CD4-positive, alpha-beta T cell treated with Interleukin-12 subunit alpha and Interleukin-12 subunit beta, for 1 hour (primary cell): ENCODE measurements at places on chromosomes 5 and 9.

- DNase-seq, result no peak
These were observed 254.5 kb downstream of the ELAVL2 start for GRCh38 chr9:23571414-23572104.

- DNase-seq, result no peak
These were observed 154.8 kb upstream of the KLF9 start for GRCh38 chr9:70569070-70569772.

GRCh38 chr5:76690704-76691466 is 25.0 kb upstream of the F2R start:
- DNase-seq, result no peak

DNA sequence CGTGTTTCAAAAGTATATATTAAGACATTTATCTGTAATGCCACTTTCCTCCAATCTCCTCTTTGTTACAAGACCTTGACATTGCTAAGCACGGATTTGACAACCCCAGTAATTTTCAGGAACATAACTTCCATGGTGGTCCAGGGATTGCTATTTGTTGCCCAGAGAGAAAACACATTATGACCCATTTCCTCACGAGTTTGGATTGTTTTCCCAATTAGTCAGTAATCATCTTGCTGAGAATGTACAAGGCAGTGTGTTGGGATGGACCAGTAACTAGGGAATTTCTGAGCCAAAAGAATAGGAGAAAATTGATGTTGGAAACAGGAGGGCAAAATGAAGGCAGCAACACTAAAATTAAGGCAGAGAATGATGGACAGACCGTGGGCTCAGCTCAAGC is 574.1 kb downstream of the EBF1 start:
- no peak for DNase-seq

GRCh38 chr5:157799578-157799977 is 56.1 kb downstream of the LSM11 start:
- DNase-seq, result no peak

DNA sequence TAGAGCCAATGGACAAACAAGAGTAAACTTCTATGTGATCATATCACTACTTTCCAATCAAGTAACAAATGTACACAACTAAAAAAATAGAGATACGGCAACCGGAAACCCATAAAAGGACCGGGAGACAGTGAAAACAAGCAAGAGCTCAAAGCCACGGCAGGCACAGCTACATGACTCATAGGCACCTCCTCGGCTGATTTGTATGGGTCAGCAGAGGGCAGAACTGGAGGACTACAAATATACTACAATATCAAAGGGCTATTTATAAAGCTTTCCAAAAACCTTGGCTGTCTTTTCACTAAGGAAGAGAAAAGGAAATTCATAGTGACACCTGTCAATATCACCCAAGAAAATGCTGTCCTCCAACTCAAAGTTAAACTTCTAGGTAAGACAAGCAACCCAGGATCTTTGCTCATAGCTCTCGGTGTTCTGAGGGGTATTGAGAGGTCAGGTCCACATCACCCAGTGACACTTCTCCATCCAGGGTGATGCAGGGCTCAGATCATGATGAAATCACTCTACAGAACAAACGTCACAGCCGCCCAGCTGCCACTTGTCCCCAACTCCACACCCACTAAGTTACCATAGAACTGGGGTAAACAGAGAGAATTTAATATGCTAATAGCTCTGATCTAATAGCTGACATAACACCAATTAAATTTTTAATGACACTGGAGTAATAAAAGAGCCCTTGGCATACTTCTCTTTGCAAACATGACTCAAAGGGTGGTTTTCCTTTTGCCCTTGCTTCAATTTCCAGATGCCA is 41.3 kb downstream of the PFDN1 start:
- DNase-seq, result peak; percentile 64
